Fibroblast of gingiva (primary cell): ENCODE measurements at places on chromosomes 2 and 18.

- DNase-seq = no peak
Observed at GRCh38 chr2:56100791-56101312, 82.9 kb upstream of the CCDC85A start.

GRCh38 chr2:222972420-222972819 lies 79.6 kb upstream of the KCNE4 start:
- no peak for DNase-seq

DNA sequence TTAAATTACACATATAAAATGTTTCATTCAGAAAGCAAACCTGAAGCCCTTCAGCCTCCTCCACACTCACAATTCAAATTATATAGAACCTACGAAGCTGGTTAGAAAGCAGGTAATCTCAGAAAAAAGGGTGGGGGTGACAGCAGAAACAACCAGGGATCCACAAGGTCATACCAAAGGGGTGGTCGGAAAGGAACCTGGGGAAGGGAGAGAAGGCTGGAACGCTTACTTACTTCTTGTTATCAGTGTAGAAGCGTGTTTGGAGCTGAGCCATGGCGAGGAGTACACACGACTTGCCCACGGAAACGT lies 316 bp downstream of the WDR12 start:
- DNase-seq = no peak

- DNase-seq = no peak
Observed at GRCh38 chr2:28377984-28378678, 14.5 kb upstream of the FOSL2 start.
